Stimulated activated CD4-positive, alpha-beta T cell treated with anti-CD3 and anti-CD28 coated beads, Interleukin-15, amount 100 ng/mL, for 1 hour (primary cell): ENCODE measurements at places on chromosomes 12 and 14.

DNA sequence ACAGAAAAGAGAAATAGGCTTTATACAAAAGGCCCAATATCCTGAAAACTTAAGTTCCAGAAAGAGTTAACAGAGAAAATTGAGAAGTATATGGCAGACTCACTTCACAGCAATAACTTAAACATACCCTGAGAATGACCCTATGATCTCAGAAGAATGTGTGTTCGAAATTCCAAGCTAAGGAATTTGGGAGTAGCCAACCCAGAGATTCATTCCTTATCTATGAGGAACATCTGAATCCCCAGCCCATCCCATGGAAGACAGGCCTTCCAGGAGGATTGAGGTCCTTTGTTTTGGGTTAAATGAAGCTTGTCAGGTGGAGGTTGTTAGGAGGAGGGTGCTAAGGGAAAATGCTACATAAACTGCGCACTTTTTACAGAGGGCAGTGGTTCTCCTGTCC lies 7.5 kb upstream of the SAV1 start:
- DNase-seq: no peak

DNA sequence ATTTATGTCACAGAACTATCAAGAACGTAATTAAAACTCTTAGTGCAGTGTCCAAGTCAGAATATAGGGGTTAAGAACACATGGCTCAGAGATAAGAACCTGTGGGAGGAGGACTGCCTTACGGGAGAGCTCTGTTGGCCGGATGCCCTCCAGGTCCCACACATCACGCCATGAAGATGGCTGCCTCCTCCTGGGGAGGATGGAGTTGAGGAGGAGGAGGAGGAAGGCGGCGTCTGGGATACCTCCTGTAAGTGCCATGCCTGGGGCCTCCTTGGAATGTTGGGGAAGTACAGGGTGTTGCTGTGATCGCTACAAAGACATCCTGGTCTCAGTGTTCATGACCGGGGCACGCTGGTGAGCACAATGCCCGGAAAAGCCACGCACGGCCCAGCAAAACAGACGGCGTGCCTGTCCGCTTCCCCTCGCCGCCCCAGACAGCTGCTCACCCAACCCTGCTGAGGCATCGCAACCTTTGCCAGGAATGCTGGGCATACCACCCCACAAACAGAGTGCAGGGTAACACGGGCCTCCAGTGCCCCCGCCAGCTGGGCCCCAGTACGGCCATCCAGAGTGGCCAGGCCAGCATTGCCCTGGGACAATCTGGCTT lies 28.7 kb upstream of the CD9 start:
- DNase-seq: no peak

GRCh38 chr14:95156161-95157047 lies 925 bp downstream of the DICER1 start:
- DNase-seq: peak; percentile 19

DNA sequence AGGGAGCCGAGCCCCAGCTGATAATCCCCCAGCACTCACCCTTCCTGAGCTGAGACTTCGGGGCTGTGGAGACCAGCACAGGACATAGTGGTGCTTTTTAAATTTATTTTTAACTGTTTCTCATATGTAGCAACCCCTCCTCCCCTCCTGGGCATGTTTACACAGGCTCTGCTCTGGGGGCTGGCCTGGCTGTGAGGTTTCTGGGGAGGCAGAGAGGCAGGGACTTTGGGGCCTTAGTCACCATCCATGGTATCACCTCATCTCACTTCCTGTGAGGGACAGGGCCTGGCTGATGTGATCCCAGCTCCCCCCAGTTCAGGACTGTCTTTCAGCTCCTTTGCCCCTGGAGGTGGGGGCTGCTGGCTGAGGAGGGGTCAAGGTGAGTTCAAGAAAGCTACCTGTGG lies 20.4 kb downstream of the VASH1 start:
- no peak for DNase-seq

DNA sequence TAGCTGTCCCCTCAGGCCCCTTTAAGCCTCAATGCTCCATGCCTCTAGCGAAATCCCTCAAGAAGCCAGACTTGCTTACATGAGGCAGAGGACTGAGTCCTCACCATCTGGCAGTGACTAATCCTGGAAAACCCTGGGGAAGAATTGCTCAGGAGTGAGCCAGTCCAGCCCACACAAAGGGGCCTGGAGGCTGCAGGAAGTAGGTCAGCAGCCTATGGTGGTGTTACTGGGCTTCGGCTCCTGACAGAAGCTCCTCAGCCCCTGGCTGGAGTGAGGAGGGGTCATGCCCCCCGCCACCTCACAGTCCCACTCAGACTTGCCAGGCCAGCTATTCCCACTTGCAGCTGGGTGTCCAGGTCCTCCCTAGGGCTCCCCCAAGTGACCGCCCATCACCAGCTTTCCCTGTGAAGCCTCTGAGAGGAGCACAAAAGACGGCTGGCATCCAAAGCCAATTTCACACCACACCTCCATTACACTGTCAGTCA lies 250.5 kb downstream of the DPF3 start:
- DNase-seq: no peak

GRCh38 chr14:69247676-69248440 lies 12.1 kb upstream of the GALNT16 start:
- no peak for DNase-seq

- DNase-seq: no peak
Measured at GRCh38 chr12:5227708-5228373, 184.2 kb downstream of the KCNA5 start.

DNA sequence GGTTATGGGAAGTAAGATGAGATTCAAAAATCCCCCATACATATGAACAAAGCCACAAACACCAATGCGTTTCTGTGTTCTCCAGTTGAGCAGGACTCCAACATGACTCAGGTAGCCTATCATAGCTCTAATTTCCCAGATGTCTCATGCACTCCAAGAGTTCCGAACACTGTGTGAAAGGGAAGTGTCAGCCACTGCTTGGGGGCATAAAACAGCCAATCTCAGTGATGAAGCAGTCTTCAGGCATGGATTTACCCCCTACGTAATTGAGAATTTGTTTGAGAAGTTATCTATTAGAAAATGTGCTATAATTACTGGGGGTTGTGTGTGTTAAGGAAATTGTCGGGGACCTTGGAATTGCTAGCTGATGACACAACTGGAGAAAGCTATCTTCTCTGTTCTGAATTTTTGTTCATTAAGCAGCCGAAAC lies 153.9 kb upstream of the AVPR1A start:
- no peak for DNase-seq

DNA sequence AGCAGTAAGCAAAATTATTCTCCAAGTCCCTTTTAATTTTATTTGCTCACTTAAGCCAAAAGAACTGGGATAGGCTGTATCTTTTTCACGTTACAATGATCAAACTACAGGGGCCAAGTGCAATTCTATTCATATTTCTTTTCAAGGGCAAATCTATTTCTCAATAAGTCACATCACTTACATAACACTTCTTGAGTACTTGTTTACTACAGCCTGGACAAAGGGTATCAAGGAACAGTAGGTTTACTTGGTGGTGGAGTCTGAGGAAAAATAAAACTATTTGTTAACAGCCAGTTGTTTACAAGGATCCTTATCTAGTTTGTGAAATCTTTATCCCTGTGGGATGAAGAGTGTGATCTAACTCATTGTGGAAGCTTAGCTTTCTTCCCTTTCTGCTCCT lies 72.1 kb downstream of the PDE3A start:
- no peak for DNase-seq

DNA sequence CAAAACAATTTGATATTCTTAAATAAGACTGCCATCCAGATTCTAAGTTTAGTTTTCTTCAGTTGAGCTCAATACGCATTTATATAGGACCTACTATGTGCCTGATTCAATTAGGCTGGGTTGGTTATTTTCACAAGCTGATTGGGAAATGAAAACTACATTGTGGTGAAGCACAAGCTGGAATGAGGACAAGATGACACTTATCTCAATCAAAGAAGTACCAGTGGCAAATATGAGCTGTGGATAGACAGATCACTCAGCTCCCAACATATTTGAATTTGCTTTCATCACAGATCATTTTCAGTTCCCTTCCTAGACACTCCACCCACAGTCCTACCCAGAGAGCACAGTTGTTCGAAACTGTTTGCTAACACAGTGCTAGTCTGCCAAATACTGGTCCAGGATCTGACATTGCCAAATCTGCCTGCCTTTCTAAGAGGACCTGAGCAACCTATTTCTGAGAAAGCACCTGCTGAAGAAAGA lies 74.7 kb downstream of the LLPH start:
- no peak for DNase-seq
